ENCODE measurements at places on chromosomes 7 and 10.

DNA sequence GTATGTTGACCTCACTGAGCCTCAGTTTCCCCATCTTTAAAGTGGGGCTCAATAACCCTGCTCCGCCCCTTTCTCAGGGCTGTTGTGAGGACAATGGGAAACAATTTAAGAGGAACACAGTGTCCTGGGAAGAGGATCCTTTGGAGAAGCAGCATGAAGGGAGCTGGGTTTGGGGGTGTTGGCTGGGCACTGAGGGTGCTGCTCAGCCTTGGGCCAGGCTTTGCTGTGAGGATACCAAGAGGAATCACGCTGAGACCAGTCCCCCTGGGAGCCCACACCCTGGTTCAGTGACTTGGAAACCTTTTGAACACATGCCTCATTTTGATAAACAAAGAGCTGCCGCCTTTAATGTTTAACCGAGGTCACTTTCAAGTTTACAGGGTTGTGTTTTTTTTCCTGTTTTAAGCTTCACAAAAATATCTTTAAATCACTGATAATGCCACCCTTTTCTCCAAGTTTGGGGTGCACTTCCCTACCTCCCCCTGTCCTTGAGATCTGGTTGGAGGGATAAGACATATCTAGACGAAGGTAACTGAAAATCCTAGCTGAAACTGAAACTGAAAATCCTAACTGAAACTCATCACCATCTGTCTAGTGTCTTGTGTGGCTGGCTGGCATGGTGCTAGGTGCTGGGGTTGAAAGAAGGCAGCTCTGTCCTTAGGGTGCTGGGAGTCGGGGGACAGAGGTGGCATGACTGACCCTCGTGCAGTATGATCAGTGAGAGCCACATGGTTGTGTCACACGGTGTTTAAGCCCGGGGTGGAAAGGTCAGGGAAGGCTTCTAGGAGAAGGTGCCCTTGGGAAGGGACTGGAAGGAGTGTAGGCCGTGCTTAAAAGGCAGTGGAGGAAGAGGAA lies 27.7 kb downstream of the ZNF775 start:
- no peak for DNase-seq

DNA sequence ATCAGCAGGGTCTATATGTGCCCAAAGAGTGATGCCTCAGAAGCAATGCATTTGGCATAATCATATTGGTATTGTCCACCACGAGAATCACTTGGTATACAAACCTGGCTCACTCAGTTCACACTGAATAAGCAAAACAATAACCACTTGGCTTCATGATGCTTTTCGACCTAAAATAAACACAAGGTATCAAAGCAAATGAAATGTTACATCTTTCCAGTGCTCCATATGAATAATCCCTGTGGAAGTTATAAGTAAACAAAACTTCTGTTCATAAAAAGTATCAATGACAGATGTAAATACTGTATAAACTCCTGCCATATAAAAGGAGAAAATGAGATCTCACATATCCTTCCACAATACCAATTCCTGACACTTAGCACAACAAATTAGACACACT lies 29.8 kb upstream of the EBLN1 start:
- no peak for DNase-seq

GRCh38 chr10:91251430-91252056 lies 31.1 kb downstream of the PCGF5 start:
- DNase-seq = peak; percentile 17

- no peak for DNase-seq
These were observed 87.7 kb downstream of the ST7 start for GRCh38 chr7:117041007-117041406.

DNA sequence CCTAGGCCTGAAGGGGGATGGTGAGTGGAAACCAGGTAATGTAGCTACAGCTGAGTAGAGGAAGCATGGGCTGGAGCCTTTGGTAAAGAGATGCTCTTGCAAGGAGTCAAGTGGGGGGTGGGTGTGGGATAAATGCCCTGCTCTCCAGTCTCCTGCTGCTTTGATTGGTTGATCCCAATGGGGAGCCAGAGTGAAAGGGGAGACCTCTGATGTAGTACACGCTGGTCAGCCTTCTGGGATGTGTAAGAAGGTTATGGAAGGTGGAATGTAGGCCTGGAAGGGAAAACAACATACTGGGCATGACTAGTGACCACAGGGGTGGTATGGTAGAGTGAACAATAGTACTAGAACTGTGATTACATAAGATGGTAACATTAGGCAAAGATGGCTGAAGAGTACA lies 44.3 kb downstream of the TET1 start:
- no peak for DNase-seq

GRCh38 chr10:14873090-14873760 lies 5.4 kb upstream of the SUV39H2 start:
- DNase-seq = no peak

DNA sequence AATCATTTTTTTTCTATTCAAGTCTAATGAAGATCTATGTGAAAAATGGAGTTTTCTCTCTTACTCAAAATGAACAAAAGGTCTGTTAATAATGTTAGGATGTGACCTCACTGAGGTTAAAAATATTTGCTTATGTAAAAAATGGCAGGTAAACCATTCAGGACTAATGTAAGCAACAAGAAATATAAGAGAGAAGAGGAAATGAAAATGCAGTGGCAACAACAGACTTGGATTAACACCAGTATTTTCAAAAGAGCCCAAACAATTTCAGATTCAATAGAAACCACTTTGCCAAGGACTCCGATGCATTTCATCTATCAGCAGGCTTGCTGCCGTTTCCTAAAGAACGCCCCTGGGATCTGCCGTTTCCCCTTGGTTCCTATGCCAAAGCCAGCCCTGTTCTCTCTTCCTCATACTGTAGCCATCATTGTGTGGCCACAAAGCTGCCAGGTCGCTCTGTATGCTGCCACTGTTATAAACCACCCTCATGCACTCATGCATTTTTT lies 66.4 kb downstream of the MTURN start:
- no peak for DNase-seq

GRCh38 chr7:143283381-143283780 lies 1.4 kb upstream of the TMEM139 start:
- DNase-seq = no peak

GRCh38 chr7:157335236-157335635 lies 1.6 kb upstream of the DNAJB6 start:
- no peak for DNase-seq

GRCh38 chr7:138223402-138223879 lies 147.2 kb downstream of the AKR1D1 start:
- DNase-seq = no peak

- no peak for DNase-seq
These were observed 14.6 kb downstream of the LRRC17 start for GRCh38 chr7:102927312-102927933.

DNA sequence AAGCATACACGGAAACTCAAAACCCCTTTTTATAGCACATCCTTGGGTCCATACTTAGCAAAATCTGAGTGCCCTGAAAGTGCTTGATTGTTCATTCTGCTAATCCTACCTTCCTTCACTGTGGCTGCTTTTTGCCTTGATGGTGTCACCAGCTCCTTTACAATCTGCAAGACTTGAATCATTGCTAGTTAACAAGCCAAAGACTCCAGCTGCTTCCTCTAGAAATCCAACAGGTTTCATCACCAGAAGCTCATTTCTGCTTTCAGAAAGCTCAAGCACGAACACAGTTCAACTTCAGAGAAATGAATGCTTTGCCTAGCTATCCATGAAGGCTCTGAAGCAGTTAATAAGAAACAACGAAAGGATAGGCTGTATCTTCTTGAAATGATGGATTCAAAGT lies 38.0 kb downstream of the USP6NL start:
- no peak for DNase-seq

GRCh38 chr10:114073395-114074186 lies 29.9 kb downstream of the ADRB1 start:
- DNase-seq = no peak

DNA sequence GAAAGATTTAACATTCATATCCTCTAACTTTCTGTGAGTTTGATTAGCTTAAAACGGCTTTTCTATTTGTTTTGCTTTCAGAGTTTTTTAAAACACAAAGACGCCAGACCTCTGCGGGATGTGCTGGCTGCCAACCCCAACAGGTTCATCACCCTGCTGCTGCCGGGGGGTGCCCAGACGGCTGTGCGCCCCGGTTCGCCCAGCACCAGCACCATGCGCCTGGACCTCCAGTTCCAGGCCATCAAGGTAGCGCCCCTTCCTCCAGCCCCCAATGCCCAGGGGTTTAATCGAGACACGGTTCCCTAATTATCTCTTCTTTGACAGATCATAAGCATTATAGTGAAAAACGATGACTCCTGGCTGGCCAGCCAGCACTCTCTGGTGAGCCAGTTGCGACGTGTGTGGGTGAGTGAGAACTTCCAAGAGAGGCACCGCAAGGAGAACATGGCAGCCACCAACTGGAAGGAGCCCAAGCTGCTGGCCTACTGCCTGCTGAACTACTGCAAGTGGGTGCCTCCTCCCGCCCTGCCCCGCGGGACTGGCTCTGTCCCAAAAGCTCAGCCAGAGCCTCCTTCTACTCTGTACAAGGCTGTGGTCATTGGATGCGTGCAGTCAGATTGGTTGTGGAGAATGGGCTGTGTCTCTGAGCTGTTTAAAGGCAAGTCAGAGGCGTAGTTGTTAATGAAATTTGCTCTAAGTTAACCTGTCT lies 71.2 kb downstream of the TRRAP start:
- DNase-seq = no peak

- DNase-seq = no peak
These were observed 201.5 kb downstream of the LRMDA start for GRCh38 chr10:75632805-75633462.

DNA sequence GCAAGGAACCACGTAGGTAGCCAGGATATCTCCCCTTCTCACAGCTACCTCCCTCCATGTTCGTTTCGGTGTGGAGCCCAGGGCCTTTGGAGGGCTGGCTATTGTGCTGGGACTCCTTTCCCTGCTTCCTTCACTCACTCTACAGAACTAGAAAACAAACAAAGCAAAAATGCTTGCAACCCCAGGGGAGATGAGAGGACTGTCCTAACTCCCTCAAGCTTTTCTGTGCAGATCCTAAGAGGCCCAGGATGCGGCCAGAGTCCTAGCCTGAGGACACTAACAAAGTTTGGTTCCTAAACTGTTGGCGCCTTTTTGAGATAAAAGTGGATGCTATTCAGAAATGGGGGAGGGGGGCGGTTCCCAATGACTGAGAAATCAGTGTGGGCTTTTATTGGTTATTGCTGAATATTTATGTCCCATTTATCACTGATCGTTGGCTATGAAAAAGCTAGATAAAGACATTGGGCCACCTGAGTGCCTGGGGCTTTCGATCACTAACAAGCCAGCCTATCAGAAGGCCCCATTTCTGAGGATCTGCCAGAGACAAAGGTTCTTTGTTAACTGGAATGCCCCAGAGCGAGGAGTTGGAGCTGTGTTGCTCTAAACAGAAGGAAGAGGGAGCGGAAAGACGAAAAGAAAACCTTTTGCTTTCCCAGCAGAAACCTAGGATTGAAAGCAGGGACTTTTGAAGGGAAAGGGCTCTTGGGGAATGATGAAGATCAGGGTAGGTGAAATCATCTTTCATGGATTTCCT lies 95.2 kb upstream of the EGR2 start:
- DNase-seq = no peak

- no peak for DNase-seq
These were observed 42.0 kb downstream of the CDK6 start for GRCh38 chr7:92794391-92794790.

GRCh38 chr7:21986096-21986495 lies 40.4 kb upstream of the CDCA7L start:
- no peak for DNase-seq

DNA sequence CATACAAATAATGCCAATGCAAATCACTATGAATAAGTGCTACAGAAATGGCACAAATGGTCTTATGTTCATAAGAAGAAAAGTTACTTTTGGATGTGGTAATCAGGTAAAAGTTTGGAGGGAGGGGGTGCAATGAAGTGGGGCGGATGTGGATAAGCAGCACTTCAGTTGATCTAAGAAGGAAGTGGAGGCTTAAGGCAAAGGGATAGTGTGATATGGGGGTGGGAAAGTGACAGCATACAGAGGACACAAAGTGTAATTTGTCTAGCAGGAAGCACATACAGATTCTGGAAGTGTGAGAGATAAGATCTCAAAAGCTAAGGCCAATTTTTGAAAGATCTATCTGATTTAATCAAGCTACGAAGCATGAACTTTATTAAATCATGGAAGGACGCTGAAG lies 6.3 kb downstream of the BET1 start:
- no peak for DNase-seq

Data from stimulated activated CD8-positive, alpha-beta memory T cell treated with anti-CD3 and anti-CD28 coated beads, Interleukin-15, amount 100 ng/mL, for 1 hour (primary cell).